ENCODE measurements at places on chromosomes 13 and 19.

- no peak for DNase-seq
Measured at GRCh38 chr13:44693156-44693764, 117.1 kb upstream of the TSC22D1 start.

GRCh38 chr19:15248106-15248505 is 15.9 kb upstream of the EPHX3 start:
- DNase-seq = no peak

DNA sequence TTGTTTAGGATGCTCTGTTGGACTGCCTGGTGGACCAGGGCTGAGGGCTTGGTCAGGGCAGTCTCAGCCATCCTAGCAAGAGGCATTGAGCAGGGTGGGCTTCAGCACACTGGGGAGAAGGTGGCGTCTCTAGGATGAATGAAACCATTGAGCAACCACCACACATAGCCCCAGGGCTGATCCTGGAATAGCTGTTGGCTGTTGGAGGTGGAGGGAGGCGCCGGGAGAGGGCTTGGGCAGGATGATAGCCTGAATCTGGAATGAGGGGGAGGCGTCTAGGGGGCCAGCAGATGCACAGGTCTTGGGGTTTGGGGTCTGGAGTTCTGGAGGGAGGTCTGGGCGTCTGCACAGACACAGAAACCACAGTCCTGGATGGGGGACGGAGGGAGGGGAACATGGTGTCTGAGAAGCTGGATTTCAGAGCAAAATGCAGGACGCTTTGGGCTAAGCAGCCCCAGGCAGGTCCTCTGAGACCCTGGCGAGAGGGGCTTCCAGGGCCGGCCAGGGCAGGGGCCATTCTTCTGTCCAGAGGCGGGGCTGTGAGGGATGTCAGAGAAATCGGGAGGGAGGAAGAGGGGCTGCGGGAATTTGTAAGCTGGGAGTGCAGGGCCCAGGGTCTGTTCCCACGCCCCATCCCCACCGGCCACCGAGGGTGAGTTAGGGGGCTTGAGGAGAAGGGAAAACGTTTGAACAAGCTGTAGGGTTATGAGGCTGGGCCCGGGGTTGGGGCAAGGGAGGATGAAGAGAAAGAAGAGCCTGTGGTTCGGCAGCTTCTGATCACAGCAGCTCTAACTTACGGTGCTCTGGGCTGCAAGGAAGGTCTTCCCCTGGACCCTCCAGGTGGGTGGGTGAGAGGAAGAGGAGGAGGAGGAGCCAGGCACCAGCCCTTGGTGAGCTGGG is 5.2 kb downstream of the TRAPPC5 start:
- no peak for DNase-seq

- DNase-seq = no peak
Measured at GRCh38 chr19:40693150-40693788, 2.8 kb upstream of the NUMBL start.

DNA sequence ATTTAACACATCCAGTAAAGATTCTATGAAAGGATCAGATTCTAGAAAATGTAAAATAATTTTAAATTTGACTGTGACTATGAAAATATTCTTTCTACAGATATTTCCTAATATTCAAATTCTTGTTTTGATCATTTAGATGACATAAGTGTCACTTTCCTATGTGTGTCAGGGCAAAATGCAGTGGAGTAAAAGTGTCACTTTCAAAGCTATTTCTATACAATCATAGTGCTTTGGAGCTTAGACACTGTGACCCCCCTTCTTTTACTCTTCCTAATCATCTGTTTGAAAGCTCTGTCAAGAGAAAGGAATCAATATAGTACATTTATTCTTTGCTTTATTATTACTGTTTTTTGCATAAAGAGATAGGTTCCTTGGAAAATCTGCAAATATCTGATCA is 492.0 kb downstream of the DCT start:
- DNase-seq = no peak

DNA sequence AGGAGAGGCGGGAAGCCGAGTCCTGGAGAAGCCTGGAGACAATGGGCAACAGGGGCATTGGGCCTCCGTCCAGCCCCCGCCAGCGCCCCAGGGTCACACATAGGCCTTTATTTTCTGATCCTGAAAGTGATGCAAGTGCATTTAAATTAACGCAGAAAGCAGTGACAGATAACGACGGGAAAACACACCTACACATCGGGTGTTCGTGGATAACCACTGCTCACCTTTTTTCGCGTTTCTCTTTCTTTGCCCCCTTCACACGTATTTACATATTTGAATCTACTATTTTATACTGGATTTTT is 30.4 kb upstream of the GRTP1 start:
- no peak for DNase-seq

DNA sequence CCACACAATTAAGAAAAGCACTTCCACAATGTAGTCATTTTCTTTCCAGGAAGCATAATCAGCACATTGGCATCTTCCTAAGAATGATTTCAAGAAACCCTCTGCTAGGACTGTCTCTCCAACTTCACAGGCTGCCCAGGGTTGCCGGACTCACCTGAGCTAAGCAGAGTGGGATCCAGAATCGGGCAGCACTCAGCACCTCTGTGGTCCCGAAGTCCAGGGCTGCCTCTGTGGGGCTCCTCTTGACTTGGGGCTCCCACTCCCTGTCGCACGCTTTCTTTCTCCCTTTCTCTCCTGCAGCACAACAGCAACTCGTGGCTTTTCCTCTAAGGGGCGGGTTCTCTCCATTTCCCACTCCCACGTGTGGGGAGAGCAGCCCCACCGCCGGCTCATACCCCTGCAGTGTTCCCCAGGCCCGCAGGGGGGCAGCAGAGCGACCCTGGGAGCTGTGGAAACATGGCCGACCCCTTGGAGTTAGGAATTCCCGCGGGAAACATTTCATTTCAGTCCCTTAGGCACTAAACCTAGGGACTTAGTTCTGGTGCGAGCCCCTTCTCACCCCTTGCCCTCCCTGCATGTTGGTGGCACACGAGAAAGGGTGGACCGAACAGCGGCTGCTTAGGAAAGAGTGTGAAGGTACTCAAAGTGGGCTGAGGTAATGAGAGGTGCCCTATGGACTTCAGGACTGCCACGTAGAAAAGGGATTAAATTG is at the start of gene TMEM272:
Gene TMEM272 (minus strand): TSS at position 316 of the 712 bp plus-strand sequence. CDS start 6,647 bp downstream, outside the sequence.
- peak; percentile 40 for DNase-seq

DNA sequence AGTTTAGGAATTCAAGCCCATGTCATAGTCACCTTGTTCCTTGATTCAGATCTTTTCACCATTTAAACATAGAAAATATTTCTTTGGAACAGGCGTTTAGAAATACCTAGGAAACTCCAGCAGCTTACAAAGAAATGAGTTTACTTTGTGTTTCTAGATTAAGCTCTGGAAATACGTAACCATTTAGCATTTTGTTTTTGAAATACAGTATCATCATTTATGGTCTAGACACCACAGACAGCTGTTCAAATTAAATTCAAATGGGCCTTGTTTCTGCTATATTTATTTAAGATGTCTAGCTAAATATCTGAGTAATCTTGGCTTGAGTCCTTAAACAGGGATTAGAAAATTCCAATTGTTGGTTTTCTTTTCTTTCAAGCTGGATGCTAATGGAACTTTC is 228.5 kb downstream of the NDFIP2 start:
- no peak for DNase-seq

DNA sequence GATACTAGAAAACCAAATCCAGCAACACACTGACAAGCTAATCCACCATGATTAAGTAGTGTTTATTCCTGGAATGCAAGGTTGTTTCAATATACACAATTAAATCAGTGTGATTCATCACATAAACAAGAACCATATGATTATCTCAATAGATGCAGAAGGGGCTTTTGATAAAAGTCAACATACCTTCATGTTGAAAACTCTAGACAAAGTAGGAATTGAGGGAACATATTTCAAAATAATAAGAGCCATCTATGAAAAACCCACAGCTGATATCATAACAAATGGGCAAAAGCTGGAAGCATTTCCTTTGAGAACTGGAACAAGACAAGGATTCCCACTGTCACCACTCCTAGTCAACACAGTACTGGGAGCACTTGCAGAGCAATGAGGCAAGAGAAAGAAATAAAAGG is 213.6 kb upstream of the CSNK1A1L start:
- no peak for DNase-seq

DNA sequence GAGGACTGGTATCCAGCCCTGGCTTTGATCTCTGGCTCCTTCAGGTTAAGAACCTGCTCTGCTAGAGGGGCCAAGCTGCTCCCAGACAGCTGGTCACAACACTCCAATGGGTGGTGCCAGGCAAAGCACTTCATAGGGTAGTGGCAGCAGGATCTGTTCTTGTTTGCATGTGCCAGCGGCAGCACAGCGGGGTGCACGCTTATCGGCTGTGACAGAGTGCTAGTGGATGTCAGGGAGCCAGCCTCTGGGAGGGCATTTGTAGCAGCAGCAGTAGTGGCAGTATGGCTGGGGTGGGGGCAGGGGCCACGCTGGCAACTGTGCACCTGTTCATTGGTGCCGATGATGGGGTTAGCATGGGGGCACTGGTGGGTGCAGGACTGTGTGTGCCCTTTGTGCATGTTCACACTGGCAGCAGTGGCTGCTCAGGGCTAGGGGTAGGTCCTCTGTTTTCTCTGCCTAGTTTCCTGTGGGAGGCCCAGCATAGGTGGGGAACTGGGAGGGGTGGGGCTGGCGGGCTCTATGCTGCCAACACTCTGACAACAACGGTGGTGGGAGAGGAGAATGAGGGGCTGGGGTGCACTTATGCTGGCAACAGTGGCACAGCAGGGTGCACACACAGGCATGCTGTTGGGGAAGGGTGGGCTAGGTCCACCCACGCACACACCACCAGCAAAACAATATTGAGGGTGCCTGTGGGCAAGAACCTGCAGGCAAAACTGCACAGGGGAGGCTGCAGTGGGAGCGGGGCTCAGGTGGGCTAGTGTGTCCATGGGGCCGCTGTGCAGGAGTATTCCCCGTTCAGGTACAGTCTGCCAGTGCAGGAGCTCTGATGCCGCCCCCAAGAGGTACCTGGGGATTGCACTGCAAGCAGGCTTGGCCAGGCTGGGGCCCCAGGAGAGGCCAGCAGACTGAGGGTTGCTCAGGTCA is 19.3 kb downstream of the AP1M1 start:
- DNase-seq = no peak

DNA sequence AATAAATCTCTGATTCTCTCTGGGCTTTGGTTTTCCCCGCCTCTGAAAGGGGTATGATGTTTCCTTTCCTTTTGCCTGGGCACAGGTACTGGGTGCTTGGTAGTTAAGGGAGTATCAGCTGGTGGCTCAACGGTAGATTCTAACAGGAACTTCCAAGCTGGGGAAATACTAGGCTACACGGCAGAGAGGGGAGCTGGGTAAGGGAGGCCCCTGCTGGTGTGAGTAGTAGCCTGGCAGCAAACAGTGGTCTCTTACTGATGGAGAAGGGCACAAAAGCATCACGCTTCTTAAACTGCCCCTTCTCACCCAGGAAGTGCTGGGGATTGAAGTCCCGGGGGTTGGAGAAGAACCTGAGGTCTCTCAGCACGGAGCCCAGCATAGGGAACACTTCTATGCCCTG is 26.9 kb upstream of the CYP2A7 start:
- DNase-seq = no peak

- no peak for DNase-seq
Measured at GRCh38 chr19:34926361-34926684, 380 bp upstream of the ZNF30 start.

GRCh38 chr13:34361560-34361959 is 543.6 kb downstream of the RFC3 start:
- DNase-seq = no peak

GRCh38 chr19:7806234-7806633 is 23.8 kb upstream of the EVI5L start:
- DNase-seq = no peak

- no peak for DNase-seq
Measured at GRCh38 chr13:112071723-112072533, 5.0 kb downstream of the SOX1 start.

DNA sequence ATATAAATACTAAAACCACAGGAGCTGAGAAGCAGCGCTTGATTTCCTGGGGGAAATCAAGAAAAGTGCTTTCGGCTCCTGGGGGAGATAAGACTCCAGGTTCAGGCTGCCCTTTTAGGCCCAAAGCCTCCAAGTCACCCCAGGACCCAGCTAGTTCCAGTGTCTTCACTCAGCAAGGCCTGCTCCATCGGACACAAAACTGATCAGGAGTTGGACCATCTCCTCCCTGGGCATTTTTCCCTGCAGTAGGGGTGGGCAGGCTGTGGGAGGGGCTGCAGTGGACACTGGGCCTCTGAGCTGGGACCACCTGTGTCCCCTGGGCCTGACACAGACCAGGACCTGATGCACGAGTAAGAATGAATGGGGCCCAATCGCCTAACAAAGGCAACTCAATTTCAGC is 15.2 kb downstream of the C19orf12 start:
- DNase-seq = no peak

GRCh38 chr13:24709186-24709913 is 29.1 kb downstream of the ATP12A start:
- DNase-seq = peak; percentile 71

DNA sequence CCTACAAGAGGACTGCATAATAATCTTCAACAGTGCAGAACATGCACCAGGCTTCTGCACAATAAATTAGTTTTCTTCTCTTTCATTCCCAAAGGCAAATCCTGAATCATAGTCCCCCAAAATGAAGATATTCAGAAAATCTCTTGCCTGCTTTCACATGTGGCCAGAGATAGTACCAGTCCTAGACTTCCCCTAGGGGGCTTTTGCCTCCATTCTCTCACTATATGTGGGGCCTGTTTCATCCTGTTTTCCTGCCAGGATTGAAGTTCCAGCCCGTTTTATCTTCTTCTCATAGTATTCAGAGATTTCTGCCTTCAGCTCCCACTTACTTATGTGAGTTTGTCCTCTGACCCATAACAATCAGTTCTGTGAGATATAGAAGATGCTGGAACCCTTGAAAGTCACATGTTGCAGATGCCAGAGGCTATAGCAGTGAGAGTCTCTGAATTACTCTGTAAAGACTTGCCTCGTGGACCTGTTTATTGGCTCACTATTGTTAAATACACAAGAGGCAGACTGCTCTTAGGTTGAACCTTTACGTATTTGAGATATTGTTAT is 421.9 kb upstream of the PCDH9 start:
- DNase-seq = no peak

- no peak for DNase-seq
Measured at GRCh38 chr13:103243495-103243894, 177.3 kb upstream of the SLC10A2 start.

- DNase-seq = no peak
Measured at GRCh38 chr13:59111751-59112171, 1052.0 kb downstream of the DIAPH3 start.

- DNase-seq = no peak
Measured at GRCh38 chr19:19486343-19487076, 28.8 kb downstream of the TSSK6 start.

DNA sequence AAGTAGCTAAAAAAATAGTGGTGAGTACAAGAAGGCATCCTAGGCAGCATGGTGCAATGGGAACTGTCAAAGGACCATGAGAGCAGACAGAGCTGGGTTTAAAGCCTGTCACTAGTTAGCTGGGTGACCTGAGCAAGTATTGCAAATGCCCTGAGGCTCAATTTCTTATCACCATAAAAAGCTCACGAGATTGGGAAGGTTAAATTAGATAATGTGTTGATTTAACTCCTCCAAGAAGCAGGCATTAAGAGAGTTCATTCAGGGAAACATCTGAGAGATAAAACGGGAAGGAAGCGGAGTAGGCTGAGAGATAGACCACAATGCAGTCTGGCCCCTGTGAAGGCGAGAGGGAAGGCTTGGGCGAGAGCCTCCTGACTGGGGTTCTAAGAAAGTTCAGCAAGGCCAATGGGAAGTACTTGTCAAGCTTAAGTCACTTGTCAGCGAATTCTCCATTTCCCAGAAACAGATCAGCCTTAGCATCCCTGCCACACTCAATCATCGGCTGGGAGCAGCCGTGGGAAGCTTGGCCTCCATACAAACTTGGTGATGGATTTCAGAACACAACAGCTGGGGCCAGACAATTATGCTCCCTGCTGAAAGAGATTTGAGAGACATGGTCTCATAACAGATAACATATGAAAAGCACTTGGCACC is 105.5 kb downstream of the POU4F1 start:
- no peak for DNase-seq

- no peak for DNase-seq
Measured at GRCh38 chr13:39862900-39863299, 207.4 kb downstream of the COG6 start.
